Brain pericyte (primary cell): ENCODE measurements at places on chromosomes 6 and 20.

GRCh38 chr6:16043171-16044135, 85.4 kb upstream of the MYLIP start:
- DNase-seq = no peak

- no peak for DNase-seq
Measured at GRCh38 chr20:41467690-41468089, 101.1 kb upstream of the EMILIN3 start.

DNA sequence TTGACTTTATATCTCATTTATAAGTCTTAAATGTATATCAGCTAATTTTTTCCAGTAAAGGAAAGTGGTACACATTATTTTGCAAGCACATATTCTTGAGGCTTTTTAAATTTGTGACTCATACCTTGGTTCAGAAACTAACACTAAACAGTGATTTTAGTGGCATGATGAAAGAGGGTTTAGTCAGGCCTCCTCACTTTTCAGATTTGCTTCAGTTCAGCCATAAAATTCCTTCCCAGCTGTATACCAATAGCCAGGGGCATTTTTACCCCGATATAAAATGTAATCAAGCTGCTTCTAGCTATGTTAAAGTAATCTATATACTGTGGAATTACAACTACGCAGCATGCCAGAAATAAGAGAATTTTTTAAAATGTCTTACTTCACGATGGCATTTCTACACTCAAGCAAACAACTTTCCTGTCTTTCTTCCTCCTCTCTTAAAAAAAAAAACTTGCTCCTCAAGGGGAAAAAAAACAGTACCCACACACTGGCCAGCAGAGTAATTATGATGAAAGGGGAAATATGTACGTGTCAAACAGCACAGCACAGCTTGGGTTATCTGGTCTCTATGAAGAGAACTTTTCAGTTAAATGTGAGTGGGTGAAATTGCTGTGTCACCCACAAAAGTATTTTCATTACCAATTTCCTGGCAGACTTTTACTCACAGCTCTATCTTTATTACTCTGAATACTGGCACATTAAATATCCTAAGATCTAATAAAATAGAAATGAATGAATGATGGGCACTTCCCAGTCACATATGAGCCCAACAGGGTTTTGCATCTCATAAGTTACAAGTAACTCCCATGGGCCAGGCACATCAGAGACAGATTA, 244.8 kb upstream of the TENT5A start:
- DNase-seq = no peak

GRCh38 chr6:137024237-137024990, 20.4 kb downstream of the IL20RA start:
- DNase-seq = no peak

- no peak for DNase-seq
Measured at GRCh38 chr6:139653111-139653510, 278.7 kb upstream of the CITED2 start.
